Body of pancreas (tissue), 4 donors: ENCODE measurements at places on chromosomes 7 and 10.

GRCh38 chr10:8439040-8439439 lies 384.6 kb downstream of the GATA3 start:
- DNase-seq = no peak

GRCh38 chr7:25854608-25855497 lies 297.1 kb upstream of the NFE2L3 start:
- peak; percentile 32 for DNase-seq

DNA sequence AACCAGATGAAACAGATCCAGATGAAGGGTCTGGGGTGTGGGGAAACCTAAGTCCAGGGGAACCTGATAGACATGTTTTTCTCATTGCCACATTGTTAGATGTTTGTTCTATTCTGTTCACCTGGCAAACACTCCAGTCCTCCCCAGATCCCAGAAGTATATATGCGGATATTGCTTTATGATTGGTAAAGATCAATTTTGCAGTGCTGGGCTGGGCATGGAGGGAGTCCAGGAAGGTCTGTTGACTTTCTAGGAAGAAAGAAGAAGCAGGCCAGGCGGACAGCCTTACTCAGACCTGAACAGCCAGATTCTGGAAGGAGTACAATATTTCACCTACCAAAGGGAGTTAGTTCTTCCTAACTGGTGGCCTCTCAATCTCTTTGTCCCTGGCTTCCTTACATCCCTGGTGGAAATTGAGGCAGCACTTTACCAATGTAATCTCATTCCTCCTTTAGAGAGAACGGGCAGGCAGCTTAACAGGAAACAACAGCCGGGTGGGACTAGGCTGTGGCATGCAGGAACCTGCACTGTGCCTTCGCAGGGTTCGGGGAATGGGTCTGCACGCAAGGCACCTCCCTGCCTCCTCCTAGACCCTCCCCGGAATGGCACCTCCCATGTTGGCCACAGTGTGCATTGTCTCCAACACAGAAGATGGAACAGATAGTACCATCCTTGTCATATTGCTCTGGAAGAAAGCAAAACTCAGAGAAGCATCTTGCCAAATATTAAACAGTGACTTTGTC lies 930 bp downstream of the GIMAP6 start:
- no peak for DNase-seq

DNA sequence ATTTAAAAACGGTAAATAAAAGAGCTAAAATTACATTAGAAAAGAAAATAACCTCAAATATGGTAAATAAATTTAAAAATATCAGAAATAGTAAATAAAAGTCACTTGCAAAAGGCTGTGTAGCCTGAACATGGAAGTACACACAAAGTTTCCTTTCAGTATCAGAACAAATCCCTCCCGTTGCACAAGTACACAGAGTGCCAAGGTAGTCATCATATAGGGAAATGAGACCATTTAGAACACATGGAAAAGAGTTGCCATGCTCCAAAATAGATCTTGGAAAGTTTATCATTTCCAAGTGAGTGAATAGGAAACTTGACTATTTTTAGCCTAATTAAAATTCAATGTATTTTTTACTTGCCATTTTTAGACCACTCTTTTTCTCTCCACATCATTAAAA lies 11.6 kb downstream of the CALCR start:
- no peak for DNase-seq

GRCh38 chr10:22246680-22247391 lies 29.0 kb upstream of the EBLN1 start:
- DNase-seq = no peak

- peak; percentile 65 for DNase-seq
Observed at GRCh38 chr10:48456361-48456804, 148.5 kb downstream of the ARHGAP22 start.

GRCh38 chr10:31762316-31762715 lies 166.3 kb downstream of the ARHGAP12 start:
- no peak for DNase-seq

DNA sequence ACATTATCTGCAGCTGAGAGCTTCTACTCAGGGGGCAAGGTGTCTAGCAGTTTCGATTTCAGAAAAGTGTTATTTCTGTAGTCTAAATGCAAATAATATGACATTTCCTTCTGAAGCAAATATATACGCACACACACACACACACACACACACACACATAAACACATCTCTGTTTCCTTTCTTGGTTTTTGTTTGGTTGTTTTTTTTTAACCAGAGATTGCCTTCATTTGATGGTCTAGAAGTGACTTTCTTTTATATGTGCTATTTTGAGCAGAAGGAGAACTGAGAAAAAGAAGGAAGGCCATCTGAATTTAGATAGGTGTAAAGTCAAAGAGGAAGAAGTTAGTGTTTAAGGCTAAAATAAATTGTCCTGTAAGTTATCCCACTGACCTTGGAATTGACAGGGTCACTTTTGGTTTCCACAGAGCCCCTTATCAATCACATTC lies 142.2 kb downstream of the TRIL start:
- DNase-seq = no peak

- DNase-seq = no peak
Observed at GRCh38 chr7:13904007-13904406, 85.5 kb downstream of the ETV1 start.

- no peak for DNase-seq
Observed at GRCh38 chr7:151722533-151722932, 154.4 kb downstream of the PRKAG2 start.
